ENCODE measurements at places on chromosomes 12 and 14. TPM values are rescaled to one million over a fixed set of nuclear protein-coding genes. Genes with fewer than 3 reads are reported as not detected.

Gene HHIPL1
- polyA plus RNA-seq, result 1.8 TPM

Gene DDIT3
- 30.1 TPM for polyA plus RNA-seq

Gene YLPM1
- polyA plus RNA-seq, result 82.5 TPM

Gene DHRS2
- polyA plus RNA-seq, result 66.8 TPM

Gene GNB3
- 12.0 TPM for polyA plus RNA-seq

Gene ALDH1L2
- 1.4 TPM for polyA plus RNA-seq

DNA sequence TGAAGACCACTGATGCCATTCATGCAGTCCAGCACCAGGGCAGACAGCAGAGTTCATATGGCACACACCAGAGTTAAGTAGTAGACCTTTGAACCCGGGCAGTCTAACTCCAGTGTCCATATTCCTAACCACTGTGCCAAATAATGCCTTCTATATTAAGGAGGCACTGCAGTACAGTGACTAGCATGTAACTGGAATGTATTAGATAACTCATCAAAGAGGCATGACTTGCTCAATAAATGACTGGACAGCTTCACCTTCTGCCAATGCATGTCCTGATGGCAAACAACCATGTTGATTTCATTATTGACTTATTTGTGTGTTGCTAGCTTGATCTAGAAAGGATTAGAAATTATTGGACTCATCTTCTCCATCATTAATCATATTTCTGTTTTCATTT lies 40.2 kb downstream of the DACT1 start:
- DNase-seq, result no peak

GRCh38 chr12:67794161-67794560 lies 145.6 kb downstream of the DYRK2 start:
- DNase-seq, result no peak

DNA sequence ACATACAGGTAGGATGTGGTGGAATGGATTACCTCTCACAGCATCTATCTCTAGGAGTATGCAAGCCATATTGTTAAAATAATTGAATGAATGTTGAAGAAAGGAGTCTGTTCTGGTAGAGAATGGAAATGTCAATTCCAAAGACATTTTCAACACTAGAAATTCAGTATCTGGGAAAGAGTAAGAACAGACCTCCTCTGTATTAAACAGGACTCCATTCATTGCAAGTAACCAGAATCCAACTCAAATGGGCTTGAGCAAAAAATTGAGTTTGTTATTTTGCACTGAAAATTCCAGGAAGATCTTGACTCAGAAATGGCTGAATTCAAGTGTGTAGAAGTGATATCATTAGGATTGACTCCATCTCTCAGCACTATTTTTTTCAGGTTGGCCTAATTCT lies 168.1 kb downstream of the C12orf42 start:
- DNase-seq, result no peak

DNA sequence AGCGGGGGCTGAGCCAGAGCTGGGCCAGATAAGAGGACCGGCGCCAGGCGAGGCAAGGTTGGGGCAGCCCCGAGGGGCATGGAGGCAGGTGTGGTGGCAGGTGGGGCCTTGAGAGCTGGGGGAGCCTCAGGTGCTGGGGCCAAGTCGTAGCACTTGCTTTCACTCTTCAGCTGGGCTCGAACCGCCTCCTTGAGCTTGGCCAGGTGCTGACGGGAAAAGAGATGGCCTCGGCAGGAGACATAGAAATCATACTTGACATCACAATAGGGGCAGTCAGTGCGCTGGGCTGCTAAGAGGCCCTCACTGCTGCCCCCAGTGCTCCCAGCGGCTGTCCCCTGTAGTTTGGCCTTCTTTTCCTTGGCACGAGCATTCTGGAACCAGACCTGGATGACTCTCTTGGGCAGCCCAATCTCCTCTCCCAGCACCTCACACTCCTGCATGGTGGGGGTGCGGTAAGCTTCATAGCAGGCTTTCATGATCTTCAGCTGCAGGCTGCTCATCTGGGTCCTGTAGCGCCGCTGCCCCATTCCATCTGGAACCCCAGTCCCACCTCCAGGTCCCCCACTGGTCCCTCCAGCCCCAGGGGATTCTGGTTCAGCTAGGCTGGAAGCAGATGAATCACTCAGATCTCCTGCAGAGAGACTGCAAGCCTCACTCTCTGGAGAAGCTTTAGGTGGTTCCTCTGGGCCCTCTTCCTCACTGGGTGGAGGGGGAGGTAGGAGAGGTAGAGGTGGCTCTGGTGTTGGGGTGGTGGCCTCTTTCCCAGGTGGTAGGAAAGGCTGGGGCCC lies 28.1 kb downstream of the ZFHX2 start:
- DNase-seq, result no peak

DNA sequence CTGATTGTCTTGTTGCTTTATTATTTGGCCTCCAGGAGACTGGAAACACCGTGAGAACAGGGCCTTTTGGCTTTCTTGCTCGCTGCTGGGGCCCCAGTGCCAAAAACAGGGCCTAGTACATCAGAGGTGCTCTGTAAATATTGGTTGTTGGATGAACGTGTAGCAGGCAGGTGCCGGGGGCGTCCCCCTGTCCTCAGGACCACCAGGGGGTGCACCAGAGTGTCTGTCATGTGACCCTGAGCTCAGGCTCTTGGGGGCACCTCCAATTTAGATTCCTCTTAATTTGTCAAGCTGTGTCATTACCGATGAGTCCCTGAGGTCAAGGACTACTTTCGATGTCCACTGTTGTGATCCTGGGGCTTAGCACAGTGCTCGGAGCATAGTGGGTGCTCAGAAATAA lies 87.1 kb downstream of the ACACB start:
- DNase-seq, result no peak

DNA sequence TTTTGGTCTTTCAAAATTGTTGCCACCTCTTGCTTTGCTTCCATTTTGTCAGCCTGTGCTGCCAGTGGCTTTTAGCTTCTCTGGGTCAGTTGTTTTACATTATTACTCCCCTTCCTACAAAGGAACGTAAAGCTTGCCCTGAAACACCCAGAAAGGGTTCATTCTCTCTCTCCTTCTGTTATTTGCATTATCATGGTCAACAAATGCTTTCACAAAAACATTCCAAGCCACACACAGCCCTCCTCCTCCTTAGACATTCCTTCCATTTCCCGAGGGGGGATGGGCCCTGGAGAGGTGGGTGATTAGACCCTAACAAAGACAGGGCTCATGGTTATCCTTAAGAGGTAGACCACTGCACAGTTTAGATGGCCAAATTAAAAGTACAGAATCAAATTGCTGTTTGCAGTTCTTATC lies 60.4 kb upstream of the SINHCAF start:
- no peak for DNase-seq

GRCh38 chr12:132776816-132777568 lies 15.4 kb upstream of the ANKLE2 start:
- DNase-seq, result no peak

- DNase-seq, result no peak
Measured at GRCh38 chr14:69041783-69042182, 62.7 kb upstream of the ACTN1 start.

Data from left renal cortex interstitium (tissue), 4 donors.